ENCODE measurements at places on chromosomes 5 and 9. TPM values are rescaled to one million over a fixed set of nuclear protein-coding genes. Genes with fewer than 3 reads are reported as not detected.

Gene FANCC
- total RNA-seq = 14.8 TPM

Gene GDA
- not detected for total RNA-seq

Gene PCDHGA10
- total RNA-seq = not detected

GRCh38 chr9:9855177-9856078 is 757.4 kb downstream of the PTPRD start:
- DNase-seq = no peak

- no peak for DNase-seq
These were observed 133.7 kb upstream of the FBXL17 start for GRCh38 chr5:108515517-108516105.

DNA sequence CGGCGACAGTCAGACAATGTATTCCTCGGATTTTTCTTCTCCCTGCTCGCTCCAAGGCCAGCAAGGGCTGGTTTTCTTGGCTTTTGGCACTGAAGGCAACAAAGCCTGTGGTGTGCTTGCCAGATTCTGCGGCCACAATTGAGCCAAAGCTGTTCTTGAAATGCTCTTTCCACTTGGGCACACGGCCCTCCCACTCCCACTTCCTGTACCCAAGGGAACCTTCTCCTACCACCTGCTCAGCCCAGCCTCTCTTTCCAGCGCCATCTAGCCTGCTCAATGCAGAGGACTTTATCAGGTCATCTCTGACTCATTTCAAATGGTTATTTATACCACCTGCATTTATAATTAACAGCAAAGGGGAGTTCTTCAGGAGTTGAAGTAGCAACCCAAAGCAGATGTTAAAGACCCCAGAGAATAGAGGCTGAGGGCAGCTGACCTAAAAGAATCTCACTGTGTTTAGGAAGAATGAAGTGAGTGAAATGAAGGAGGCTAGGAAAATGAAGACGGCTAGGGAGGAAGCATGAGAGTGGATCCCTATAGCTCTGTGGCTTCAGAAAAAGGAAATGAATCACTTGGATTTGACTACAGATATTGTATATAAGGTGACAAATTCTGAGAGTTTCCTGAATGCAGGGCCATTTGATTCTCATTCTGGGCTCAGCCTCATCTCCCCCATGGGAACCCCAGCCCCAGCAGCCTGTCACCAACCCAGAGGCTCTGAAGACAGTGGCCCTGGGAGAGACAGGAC is 439.0 kb downstream of the ENC1 start:
- no peak for DNase-seq

Data from activated naive CD8-positive, alpha-beta T cell treated with anti-CD3 and anti-CD28 coated beads, Interleukin-2, amount 10 ng/mL, durations not matched to agents 7 days and 5 days (primary cell).